ENCODE measurements at places on chromosomes 3 and 15. TPM values are rescaled to one million over a fixed set of nuclear protein-coding genes. Genes with fewer than 3 reads are reported as not detected.

- no peak for DNase-seq
- H3K4me1 ChIP-seq: peaks cover 30% of the 10 kb centered on the region
- H3K4me3 ChIP-seq: no peak overlapping the region
Observed at GRCh38 chr3:72275331-72275751, 490.4 kb upstream of the PROK2 start.

- H3K27ac ChIP-seq: no peak overlapping the region
- DNase-seq: no peak
- H3K4me1 ChIP-seq: peaks cover 8% of the 10 kb centered on the region
- no peaks in the 10 kb centered on the region for H3K36me3 ChIP-seq
- no peak overlapping the region for H3K4me3 ChIP-seq
- no peaks in the 10 kb centered on the region for H3K27me3 ChIP-seq
Observed at GRCh38 chr3:42750834-42751233, 22.2 kb downstream of the CCDC13 start.

DNA sequence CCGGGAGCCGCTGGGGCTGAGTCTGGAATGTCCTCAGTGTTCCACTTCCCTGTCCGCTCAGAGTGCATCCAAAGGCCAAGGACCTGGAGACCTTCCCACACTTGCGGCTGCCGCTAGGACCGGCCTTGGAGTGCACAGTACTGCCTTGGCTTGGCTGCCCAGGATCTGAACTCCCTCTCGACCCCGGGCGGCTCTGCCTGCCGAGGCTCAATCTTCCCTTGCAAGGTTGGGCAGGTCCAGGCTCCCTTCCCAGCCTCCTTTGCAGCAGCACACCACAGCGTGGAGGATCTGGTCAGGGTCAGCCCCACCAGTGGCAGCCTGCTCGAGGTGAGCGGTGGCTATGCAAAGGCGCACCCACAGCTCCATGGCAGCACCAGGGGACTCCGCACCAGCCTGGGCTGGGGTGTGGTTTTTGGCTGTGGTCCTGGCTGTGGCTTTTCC, 69.2 kb downstream of the PLXNA1 start:
- no peaks in the 10 kb centered on the region for H3K36me3 ChIP-seq
- H3K27me3 ChIP-seq: no peaks in the 10 kb centered on the region
- peaks cover 8% of the 10 kb centered on the region for H3K4me1 ChIP-seq
- no peak overlapping the region for H3K4me3 ChIP-seq

GRCh38 chr15:41882689-41883483, 11.0 kb downstream of the SPTBN5 start:
- no peaks in the 10 kb centered on the region for H3K27me3 ChIP-seq
- H3K4me1 ChIP-seq: no peaks in the 10 kb centered on the region
- DNase-seq: no peak
- H3K27ac ChIP-seq: no peak overlapping the region
- H3K36me3 ChIP-seq: no peaks in the 10 kb centered on the region
- no peak overlapping the region for H3K4me3 ChIP-seq

DNA sequence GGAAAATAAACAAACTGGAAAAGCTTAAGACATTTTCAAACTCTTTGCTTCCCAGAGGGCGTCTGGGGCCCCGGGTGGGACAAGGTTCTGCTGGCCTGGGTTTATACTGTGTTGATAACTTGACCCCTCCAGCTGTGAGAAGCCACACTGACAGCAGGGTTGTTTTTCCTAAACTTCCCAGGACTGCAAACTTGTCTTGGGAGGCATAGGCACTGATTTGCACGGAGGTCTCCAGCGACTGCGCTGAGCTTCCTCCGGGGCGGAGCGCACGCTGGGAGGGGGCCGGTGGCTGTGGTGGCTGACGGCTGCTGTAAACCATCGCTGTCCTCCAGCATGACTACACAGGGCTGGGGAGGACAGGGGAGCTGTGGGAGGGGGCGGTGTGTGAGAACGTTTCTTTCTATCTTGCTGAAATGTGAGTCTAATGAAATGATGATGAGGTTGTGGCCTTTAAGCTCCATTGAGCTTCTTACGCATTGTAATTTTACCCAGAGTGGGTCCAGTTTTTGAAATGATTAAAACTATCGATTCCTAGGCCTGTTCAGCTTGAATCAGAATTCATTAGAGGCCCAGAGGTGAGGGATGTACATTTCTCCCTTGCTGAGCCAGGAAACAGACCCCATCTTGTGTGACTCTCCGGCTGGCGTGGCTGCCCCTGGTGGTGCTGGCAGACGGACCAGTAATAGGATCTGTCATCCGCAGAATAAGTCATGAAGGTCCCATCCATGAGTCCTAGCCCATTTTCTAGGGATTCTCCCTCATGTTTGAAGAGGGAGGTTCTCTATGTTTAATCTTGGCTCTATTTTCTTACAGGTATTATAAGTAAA, 40.5 kb upstream of the VPS8 start:
- H3K36me3 ChIP-seq: no peaks in the 10 kb centered on the region
- H3K27ac ChIP-seq: no peak overlapping the region
- peaks cover 8% of the 10 kb centered on the region for H3K4me1 ChIP-seq
- no peaks in the 10 kb centered on the region for H3K27me3 ChIP-seq

DNA sequence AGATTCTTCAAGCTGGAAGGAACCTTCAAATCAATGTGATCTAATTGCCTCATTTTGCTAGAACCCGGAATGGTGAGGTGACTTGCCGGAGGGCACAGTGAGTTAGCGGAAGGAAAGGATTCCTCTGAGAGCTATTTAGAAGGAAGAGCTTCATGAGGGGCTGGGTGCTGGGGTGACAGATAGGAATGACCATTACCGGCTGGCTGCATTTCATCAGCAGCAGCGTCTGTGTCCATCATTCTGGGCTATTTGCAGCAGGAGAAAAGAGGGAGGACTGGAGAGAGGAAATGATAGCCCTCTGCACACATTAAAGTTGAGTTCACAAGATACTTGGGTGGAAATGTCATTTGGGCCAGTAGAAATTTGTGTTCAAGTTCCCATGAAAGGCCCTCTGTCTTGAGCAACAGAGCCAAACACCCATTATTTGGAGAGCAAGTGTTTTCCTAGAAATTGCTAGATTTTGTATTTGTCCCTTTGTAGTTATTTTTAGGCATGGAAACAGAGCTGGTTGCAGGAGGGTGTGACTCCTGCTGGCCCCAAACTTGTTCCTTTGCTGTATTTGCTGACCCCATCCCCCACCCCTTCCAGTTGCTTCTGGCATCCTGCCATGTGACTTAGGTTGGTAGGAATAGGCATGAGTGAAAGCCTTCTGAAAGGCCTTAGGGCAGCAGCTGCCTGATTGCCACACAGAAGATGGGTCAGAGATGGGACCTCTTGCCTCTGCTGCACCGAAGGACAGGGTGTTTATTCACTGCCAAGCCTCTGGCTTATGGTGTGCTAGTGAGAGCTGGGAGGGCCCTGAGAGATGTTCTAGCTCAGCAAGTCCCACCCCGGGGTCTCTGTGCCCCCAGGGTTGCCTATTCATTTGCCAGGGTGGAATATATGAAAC, 87.5 kb upstream of the PLXNA1 start:
- DNase-seq: peak; percentile 97
- no peak overlapping the region for H3K27ac ChIP-seq
- no peaks in the 10 kb centered on the region for H3K36me3 ChIP-seq
- peaks cover 48% of the 10 kb centered on the region for H3K4me1 ChIP-seq
- H3K4me3 ChIP-seq: no peak overlapping the region
- no peaks in the 10 kb centered on the region for H3K27me3 ChIP-seq

GRCh38 chr15:68508485-68509189, 70.2 kb upstream of the CORO2B start:
- H3K27me3 ChIP-seq: peaks cover 21% of the 10 kb centered on the region
- H3K36me3 ChIP-seq: no peaks in the 10 kb centered on the region

DNA sequence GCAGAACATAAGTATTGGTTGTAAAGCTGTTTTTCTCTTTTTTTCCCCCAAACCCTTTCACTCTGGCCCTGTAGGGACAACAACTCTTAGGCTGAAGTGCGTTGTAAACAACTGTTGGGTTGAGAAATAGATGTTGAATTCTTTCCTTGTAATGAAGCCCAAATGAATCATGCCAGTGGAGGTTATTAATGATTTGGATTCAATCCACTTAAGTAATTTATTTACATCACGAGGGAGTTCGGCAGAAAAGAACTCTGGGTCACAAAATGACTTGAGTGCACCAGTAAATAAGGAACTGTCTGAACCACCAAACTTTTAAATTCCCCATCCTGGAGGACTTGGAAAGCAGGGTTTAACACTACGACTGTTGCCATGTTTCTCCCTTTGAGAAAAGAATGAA, 218.9 kb downstream of the PDZRN3 start:
- DNase-seq: no peak
- H3K36me3 ChIP-seq: no peaks in the 10 kb centered on the region
- no peak overlapping the region for H3K27ac ChIP-seq
- H3K27me3 ChIP-seq: no peaks in the 10 kb centered on the region
- H3K4me1 ChIP-seq: no peaks in the 10 kb centered on the region

DNA sequence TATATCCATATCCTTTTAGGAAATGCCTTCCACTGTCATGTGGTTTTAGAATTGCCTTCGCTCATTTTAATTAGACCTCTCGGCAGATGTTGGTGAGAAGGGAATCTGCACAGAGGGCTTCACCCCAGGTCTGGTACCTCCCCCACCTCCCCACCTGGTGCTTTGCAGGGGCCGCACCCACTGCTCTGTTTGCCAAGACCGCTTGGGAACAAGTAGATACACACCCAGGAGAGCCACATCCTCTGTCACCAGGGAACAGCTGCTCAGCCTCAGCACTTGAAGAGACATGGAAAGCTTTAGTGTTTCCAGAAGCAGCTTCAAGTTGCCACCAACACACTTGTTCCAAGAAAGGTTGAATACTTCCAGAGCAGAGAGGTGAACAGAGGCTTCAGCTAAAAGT, 21.8 kb downstream of the LRRC31 start:
- no peak overlapping the region for H3K27ac ChIP-seq
- H3K36me3 ChIP-seq: no peaks in the 10 kb centered on the region
- no peaks in the 10 kb centered on the region for H3K27me3 ChIP-seq
- H3K4me3 ChIP-seq: no peak overlapping the region
- no peak for DNase-seq

DNA sequence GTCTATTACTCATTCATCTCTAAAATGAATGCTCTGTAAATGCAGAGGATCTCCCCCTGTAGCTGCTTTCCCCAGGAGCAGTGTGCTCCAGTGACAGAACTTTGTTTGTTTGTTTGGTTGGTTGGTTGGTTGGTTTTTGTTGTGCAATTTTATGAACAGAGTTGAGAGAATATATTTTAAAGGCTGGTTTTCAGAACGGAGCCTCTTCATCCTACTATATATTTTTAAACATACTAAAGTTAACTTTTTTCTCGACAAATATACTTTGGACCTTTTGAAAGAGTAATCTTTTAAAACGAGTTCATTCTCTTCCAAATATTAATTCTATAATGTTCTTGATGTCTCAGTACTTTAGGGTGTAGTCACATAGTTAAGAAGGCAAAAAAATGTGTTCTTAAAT, 20.2 kb downstream of the RYR3 start:
- H3K4me3 ChIP-seq: no peak overlapping the region
- H3K27ac ChIP-seq: no peak overlapping the region
- no peaks in the 10 kb centered on the region for H3K4me1 ChIP-seq
- H3K36me3 ChIP-seq: peaks cover 5% of the 10 kb centered on the region
- H3K27me3 ChIP-seq: peaks cover 82% of the 10 kb centered on the region

DNA sequence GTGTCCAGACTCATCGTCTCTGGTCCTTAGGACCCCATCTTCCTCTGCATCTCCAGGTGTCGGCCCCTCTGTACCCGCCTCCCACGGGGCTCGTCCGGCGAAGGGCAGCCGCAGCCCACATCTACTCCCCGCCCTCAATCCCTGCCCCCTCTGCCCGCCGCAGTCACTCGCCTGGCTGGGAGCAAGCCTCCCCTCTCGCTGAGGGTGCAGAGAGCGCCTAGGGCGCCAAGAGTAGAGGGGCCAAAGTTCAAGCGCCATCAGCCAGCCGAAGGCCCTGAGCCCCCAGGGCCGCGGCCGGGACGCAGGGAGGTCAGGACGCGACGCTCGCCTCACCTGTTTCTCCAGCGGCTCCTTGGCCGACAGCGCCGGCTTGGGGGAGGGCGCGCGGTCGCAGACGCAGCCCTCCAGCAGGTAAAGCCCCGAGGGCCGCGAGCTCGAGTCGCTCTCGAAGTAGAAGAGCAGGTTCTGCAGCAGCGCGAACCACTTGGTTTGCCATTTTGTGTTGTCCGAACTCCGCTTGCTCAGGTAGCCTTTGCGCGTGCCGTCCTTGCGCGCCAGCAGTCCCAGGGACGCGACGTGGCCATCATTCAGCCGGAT, 592 bp downstream of the RASGRF1 start:
- no peak overlapping the region for H3K27ac ChIP-seq
- peaks cover 76% of the 10 kb centered on the region for H3K27me3 ChIP-seq
- DNase-seq: no peak

- DNase-seq: no peak
- H3K36me3 ChIP-seq: no peaks in the 10 kb centered on the region
- no peak overlapping the region for H3K4me3 ChIP-seq
- H3K27ac ChIP-seq: no peak overlapping the region
- H3K4me1 ChIP-seq: no peaks in the 10 kb centered on the region
- H3K27me3 ChIP-seq: peaks cover 36% of the 10 kb centered on the region
Observed at GRCh38 chr3:147493666-147494065, 84.5 kb downstream of the ZIC1 start.

GRCh38 chr3:128813097-128813496, 66.3 kb upstream of the ACAD9 start:
- no peak overlapping the region for H3K27ac ChIP-seq
- no peak overlapping the region for H3K4me3 ChIP-seq
- H3K27me3 ChIP-seq: no peaks in the 10 kb centered on the region
- DNase-seq: no peak
- H3K4me1 ChIP-seq: no peaks in the 10 kb centered on the region

DNA sequence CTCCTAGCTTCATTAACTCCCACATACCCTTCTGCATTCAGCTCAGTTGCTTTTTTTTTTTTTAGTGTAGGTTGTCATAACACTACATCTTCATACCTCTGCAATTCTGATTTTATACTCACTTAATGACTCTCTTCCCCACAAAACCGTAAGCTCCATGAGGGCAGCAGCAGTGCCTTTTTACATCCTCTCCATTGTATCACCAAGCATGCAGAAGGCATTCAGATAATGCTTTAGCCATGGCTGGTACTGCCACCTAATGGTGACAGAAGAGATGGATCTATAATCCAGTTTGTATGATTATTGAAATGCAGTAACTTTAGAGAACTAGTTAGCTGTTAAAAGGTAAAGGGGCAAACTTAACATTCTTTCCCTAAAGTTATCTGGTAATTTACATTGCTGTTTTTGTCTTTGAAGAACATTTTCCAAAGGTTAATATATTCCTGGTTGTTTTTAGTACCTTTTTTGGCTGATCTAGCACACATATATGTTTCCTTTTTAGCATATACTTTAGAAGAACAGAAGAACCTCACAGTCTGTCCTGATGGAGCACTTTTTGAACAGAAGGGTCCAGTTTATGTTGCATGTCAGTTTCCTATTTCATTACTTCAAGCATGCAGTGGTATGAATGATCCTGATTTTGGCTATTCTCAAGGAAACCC, 36.8 kb downstream of the ATP1B3 start:
- peaks cover 87% of the 10 kb centered on the region for H3K36me3 ChIP-seq
- no peak overlapping the region for H3K4me3 ChIP-seq
- DNase-seq: peak; percentile 74
- no peaks in the 10 kb centered on the region for H3K27me3 ChIP-seq
- H3K27ac ChIP-seq: no peak overlapping the region
- H3K4me1 ChIP-seq: peaks cover 13% of the 10 kb centered on the region

Gene CDCP1
- total RNA-seq: 180 TPM

Gene PDCD6IP
- 304 TPM for total RNA-seq

Gene DCP1A
- 23.6 TPM for total RNA-seq

Gene CACNA2D2
- not detected for total RNA-seq

Gene CSNK1G1
- 31.0 TPM for total RNA-seq

Gene GOLGA6D
- not detected for total RNA-seq

Gene POC1A
- total RNA-seq: 9.8 TPM

Gene TAGLN3
- not detected for total RNA-seq
